Inflammatory macrophage treated with lipopolysaccharide for 4 hours (primary cell): ENCODE measurements at places on chromosomes 16 and 17.

GRCh38 chr16:89562939-89563338, 2.5 kb downstream of the RPL13 start:
- DNase-seq = no peak

DNA sequence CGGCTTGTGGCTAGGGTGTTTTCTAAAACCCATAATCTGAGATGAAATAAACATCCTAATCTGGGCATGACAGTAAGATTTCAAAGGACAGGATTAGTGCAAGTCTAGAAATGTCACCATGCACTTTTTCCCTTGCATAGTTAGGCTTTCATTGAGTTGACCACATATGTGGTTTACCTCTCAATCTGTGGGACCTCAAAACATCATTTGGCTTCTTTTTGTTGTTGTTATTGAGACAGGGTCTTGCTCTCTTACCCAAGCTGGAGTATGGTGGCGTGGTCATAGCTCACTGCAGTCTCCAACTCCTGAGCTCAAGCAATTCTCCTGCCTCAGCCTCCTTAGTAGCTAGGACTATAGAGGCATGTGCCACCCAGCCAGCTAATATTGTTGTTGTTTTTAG, 197.8 kb downstream of the CEP112 start:
- DNase-seq = no peak

GRCh38 chr16:54280751-54281150, 5.8 kb downstream of the IRX3 start:
- DNase-seq = no peak

- no peak for DNase-seq
Measured at GRCh38 chr16:13136901-13137300, 235.5 kb downstream of the SHISA9 start.
